ENCODE measurements at places on chromosomes 3 and 15.

GRCh38 chr3:167810236-167810635, 74.7 kb downstream of the SERPINI1 start:
- DNase-seq: no peak

DNA sequence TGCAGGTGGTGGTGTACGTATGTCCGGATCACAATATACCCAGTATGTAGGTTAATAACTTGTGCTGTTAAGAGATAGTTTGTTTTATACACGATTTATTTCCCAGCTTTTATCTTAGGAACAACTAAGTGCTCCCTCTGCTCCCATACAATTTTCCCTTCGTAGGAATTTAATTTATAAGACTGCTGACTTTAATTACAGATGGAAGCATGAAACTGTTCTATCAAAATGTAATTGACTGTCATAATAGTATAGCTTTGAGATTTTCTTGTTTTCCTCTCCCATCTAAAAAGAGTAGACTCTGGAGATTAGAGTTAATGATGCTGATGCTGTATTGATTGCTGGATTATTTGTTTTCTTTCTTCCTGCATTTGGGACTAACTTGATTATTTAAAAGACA, 370.7 kb upstream of the SGO1 start:
- no peak for DNase-seq

GRCh38 chr3:5019411-5020241, 40.4 kb downstream of the BHLHE40 start:
- peak; percentile 73 for DNase-seq

- no peak for DNase-seq
Measured at GRCh38 chr3:111585217-111585616, 9.9 kb downstream of the ZBED2 start.

DNA sequence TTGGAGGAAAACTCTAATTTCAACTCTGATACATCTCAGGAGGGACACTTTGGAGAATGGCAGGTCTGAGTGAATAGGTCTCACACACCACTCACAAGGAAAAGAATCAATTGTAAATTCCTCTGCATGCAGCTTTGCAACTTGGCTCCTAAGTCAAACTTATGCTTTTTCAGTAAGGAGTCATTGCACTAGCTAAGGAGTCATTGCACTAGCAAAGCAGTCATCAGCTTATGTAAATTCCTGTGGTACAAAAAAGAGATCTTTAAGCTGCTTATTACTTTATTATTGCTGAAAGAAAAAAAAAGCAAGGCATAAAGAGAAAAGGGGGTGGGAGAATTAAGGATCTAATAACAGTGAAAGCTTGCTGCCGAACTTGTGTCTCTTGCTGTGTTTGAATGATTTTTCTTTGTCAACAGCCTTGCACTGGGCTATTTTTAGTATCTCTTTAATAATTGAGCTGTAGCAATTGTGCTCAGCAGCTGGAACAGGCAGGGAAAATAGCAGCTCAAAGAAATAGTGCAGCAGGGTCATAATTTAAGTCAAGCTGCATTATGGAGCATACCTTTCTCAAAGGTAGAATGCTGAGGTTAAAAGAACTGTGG, 154.3 kb upstream of the ARPP21 start:
- no peak for DNase-seq

- DNase-seq: no peak
Measured at GRCh38 chr15:69131362-69132220, 28.8 kb upstream of the GLCE start.

GRCh38 chr3:183275418-183275817, 22.4 kb downstream of the B3GNT5 start:
- no peak for DNase-seq

- no peak for DNase-seq
Measured at GRCh38 chr3:152177757-152178156, 91.0 kb upstream of the MBNL1 start.

- DNase-seq: no peak
Measured at GRCh38 chr15:31465083-31465955, 138.7 kb downstream of the KLF13 start.

DNA sequence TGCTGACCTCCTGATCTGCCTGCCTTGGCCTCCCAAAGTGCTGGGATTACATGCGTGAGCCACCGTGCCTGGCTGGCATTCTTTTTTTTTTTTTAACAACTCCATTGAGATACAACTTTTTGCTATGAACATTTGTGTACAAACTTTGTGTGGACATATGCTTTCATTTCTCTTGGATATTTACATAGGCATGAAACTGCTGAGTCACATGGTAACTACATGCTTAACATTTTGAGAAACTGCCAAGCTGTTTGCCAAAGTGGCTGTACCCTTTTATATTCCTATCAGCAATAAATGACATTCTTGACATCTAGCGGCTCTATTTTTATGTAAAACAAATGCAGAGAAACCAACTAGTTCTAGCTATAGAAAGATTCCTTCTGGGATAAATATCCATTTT, 8.7 kb upstream of the YEATS2 start:
- no peak for DNase-seq

DNA sequence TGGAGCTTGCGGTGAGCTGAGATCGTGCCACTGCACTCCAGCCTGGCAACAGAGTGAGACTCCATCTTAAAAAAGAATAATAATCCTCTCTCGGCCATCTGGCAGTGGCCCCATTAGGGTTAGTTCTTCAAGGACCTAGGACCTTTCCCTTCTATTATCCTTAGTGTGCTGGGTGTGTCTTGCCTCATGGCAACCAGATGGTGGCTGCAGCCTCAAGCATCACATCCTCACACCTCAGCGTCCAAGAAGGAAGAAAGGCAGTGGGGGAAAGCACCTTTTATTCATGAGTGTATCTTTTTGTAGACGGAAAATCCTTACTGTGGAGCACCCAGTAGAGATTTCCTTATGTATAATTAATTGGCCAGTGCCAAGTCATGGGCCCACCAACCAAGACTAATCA, 42.7 kb upstream of the TFRC start:
- no peak for DNase-seq

- DNase-seq: no peak
Measured at GRCh38 chr15:72369964-72370363, 5.8 kb downstream of the HEXA start.

- no peak for DNase-seq
Measured at GRCh38 chr3:128328546-128329458, 137.9 kb downstream of the DNAJB8 start.

DNA sequence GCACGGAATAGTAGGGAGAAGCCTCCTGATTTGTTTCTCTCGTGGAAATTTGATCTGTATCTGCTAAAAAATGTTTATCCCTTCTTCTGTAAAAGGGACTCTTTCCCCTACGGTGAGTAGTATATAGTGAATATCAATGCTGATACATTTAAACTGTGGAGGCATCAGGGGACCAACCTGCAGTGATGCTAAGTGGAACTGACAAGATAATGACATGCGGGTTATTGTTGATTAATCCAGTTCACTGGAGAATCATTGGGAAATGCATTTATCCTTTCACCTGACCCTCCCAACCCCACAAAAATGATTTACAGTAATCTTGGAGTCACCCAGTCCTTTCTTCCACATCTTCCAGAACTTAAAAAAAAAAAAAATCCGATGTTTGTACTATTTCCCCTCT, 264.8 kb downstream of the PTPRG start:
- no peak for DNase-seq

GRCh38 chr15:37100966-37101215, 542 bp upstream of the MEIS2 start:
- DNase-seq: no peak

- DNase-seq: no peak
Measured at GRCh38 chr3:196609805-196610515, 29.5 kb upstream of the NRROS start.

GRCh38 chr15:33810073-33810595, 158.2 kb upstream of the CHRM5 start:
- DNase-seq: no peak

DNA sequence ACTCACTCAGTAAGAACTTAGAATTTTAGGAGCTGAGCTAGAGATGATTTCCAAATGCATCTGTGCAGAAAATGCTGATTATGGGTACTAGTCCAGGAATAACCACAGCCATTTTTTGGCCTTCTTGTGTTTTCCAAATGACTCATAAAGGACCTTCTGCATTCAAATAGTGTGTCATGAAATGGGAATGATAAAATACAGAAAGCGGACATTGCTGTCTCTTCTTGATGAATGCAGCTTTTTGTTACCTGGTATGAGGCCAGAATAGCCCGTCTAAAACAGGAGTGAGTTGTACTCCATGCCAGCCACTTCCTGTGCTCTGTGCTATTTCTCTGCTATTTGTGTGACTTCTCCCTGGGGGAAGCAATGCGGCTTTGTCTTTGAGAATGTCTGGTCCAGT, 20.5 kb upstream of the FRMD5 start:
- DNase-seq: no peak
